ENCODE measurements at places on chromosomes 6 and 20. TPM values are rescaled to one million over a fixed set of nuclear protein-coding genes. Genes with fewer than 3 reads are reported as not detected.

Gene CLVS2
- total RNA-seq = 0.17 TPM

Gene DST
- total RNA-seq = 55.0 TPM

Gene WFDC5
- total RNA-seq = not detected

Gene SUMO4
- total RNA-seq = not detected

Gene MLN
- total RNA-seq = not detected

Gene SPTLC3
- total RNA-seq = 0.01 TPM

Gene TRPC4AP
- total RNA-seq = 58.8 TPM

Gene HUS1B
- total RNA-seq = 0.27 TPM

Gene PAK5
- not detected for total RNA-seq

Gene XKR7
- total RNA-seq = 0.01 TPM

Gene PRRT1
- 0.63 TPM for total RNA-seq
